ENCODE measurements at places on chromosomes 1 and 21.

DNA sequence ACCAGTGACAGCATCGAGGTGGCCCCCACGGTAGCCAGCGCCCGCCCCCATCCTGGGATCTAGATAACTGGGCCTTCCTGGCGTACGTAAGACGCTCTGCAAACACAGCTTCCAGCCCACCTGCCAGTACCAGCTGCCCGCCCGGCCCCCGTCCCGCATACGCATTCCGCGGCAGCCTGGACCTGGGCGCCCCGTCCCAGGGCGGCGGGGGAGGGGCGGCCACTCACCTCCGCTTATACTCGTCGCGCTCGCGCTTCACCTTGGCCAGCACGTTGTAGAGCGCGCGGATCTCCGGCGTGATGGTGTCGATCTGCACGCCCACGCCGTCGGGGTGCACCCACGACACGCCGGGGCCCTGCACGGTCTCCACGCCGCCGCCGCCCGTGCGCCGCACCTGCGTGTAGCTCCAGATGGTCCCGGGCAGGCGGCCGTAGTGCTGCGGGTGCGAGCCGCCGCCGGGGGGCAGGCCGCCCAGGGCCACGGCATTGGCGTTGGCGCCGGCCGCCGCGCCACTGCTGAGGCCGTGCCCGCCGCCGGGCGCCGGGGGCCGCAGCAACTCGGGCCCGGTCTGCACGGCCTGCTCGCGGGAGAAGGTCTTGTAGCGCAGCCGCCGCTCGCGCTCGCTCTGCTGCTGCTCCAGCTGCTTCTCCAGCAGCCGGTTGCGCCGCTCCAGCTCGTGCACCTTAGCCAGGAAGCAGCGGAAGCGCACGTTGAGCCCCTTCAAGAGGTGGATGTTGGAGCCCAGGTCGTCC is 859 bp downstream of the IFFO2 start:
- no peak for DNase-seq

DNA sequence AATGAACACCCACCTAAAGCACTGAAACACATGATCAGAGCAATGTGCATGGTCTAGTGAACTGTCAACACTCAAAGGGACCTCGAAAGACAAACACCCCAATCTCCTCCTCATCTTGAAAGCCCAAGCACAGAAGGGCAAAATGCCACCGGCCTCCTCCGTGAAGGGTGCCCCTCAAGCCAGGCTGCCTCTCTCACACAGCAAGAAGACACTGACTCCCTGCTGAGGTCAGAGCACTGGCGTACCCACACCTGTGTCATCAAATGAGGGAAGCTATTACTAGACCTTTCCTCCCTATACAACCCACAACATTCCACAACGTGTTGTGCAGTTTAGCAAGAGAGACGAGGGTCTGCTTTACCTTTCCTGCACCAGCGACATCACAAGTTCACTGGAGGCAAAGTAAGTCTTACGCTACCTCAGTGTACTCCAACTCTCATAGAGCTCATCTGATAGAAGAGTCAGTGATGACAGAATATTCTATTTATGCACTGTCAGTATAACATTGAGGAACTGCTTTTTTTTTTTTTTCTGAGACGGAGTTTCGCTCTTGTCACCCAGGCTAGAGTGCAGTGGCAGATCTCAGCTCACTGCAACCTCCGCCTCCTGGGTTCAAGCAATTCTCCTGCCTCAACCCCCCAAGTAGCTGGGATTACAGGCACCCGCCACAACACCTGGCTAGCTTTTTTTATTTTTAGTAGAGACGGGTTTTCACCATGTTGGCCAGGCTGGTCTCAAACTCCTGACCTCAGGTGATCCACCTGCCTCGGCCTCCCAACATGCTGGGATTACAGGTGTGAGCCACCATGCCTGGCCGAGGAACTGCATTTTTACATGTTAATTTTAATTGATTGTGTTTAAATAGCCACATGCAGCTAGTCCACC is 3.3 kb downstream of the SH3BP5L start:
- no peak for DNase-seq

DNA sequence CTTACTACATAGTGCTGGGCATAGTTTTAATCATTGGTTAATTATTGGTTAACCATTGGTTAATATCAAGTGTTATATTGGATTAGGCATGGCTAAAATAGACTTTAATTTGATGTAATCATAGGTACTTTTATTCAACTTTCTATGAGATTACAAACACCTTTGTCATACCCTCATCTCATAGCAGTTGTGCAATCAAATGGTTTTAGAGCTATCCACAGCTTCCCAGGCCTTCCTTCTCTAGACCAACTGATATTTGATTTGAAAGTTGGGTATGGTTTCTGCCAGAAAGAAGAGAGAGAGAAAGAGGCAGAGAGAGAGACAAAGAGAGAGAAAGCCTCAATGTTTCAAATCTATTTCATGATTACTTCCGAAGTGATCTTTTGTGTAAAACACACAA is 9.6 kb upstream of the RGS1 start:
- DNase-seq = no peak

DNA sequence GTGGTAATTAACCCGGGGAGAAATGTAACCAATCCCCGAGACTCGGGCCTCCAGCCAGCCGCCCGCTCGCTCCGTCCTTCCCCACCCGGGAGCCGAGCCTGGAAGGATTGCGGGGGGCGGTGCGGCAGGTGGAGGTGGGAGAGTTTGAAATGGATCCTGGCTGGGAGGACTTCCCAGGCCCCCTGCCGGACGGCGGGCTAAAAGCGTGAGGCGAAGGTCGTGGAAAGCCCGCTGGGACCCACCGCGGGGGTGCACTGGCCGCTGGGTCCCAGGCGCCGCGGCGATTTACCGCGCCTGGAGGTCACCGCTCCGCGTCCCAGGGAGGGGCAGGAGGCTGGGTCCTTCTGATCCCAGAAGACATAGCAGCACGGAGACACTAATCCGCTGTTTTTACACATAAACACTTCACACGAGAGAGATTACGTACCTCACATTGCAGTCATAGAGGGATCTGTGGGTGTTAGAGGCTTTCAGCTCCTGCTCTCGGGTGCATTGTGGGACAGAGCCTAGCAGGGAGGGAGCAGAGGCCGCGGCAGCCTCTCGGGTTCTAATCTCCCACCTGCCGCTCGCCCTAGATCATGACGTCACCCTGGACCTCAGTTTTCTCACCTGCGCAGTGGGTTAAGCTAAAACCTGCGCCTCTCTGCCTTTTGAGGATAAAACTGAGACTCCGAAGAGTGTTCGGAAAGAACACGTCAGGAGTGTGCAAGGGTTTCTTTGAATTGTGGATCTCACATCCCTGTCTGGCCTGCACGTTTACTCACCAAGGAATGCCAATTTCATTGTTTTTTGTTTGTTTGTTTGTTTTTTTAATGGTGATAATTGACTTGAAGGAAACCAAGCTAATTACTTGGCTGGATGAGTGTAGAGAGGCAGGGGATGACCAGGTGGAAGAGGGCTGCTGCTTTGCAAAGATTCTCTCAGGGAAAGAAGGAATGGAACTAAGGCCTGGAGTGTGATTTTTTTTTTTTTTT is 17.1 kb upstream of the TMEM9 start:
- peak; percentile 30 for DNase-seq
